GM23248 (cell line): ENCODE measurements at places on chromosomes 5 and 9.
A peak's percentile ranks its signal among the peaks of the same experiment; 100 is the strongest.

- H3K4me1 ChIP-seq = peaks cover 3% of the 10 kb centered on the region; the same call in 1 of the 2 replicates
- H3K27ac ChIP-seq = no peak overlapping the region
- H3K4me3 ChIP-seq = no peak overlapping the region
Observed at GRCh38 chr5:170336065-170336464, 38.5 kb upstream of the LCP2 start.

- DNase-seq = peak; percentile 18
- no peak overlapping the region for H3K4me3 ChIP-seq
- H3K27me3 ChIP-seq = no peaks in the 10 kb centered on the region
Observed at GRCh38 chr5:93899026-93899600, 157.7 kb upstream of the POU5F2 start.

GRCh38 chr5:112878760-112879159 is 17.7 kb downstream of the SRP19 start:
- no peak overlapping the region for H3K27ac ChIP-seq
- H3K4me3 ChIP-seq = no peak overlapping the region
- no peaks in the 10 kb centered on the region for H3K4me1 ChIP-seq

DNA sequence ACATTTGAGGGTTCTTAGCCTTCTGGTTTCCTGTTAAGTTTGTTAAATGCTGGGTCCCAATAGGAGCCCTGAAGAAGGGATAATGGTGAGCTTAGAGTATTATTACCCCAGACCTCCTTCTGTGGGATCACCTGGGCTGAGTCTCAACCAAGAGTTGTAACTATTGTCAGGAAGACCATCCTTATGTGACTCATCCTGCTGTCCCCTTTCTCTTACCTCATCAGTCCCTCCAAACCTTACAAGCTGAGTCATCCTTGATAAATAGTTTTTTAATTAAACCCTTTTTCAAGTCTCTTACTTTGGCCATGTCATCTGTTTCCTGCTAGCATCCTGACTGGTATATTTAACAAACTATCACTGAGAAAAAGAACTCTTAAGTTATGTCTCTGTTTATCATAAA is 502.8 kb downstream of the LRRC70 start:
- H3K27me3 ChIP-seq = no peaks in the 10 kb centered on the region
- H3K4me1 ChIP-seq = no peaks in the 10 kb centered on the region
- no peak overlapping the region for H3K4me3 ChIP-seq
- no peaks in the 10 kb centered on the region for H3K36me3 ChIP-seq
- no peak overlapping the region for H3K27ac ChIP-seq

DNA sequence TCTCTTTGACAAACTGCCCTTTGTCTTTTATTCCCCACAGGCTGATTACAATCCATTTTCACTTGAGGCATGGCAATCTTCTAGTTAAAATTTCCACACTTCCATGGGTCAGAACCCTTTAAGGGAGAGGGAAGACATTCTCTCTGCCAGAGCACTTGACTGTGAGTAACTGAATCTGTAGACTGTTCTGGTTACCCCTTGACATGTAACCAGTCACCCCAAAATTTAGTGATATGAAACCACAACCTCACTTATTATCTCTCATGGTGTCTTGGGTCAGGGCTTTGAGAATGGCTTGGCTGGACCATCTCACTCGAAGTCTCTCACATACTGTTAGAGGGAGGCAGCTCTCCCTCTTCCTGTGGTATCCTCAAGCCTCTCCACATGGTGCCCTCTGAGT is 14.0 kb downstream of the ITGA2 start:
- no peak overlapping the region for H3K27ac ChIP-seq
- H3K27me3 ChIP-seq = no peaks in the 10 kb centered on the region
- DNase-seq = no peak

DNA sequence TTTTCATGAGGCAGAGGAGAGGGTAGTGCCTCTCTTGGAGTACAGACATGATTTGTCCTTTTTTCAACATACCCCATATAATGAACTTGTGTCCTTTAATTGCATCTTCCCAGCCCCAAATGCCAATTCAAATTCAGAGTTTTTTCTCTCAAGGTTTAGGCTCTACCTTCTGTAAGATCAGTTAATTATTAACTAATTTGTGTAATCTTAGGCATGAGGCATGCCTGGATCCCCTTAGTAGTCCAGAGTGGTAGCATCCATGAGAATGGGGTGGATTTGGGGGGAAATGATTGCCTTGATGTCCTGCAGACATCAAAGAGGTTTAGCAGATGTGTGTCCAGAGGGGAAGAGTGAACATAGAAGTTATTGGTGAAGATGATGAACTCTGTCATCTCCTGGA is 533.3 kb downstream of the LRRC70 start:
- H3K4me3 ChIP-seq = no peak overlapping the region
- no peak overlapping the region for H3K27ac ChIP-seq
- no peaks in the 10 kb centered on the region for H3K4me1 ChIP-seq
- no peaks in the 10 kb centered on the region for H3K27me3 ChIP-seq
- H3K36me3 ChIP-seq = no peaks in the 10 kb centered on the region

- no peak overlapping the region for H3K27ac ChIP-seq
- no peaks in the 10 kb centered on the region for H3K27me3 ChIP-seq
- no peaks in the 10 kb centered on the region for H3K4me1 ChIP-seq
- H3K36me3 ChIP-seq = no peaks in the 10 kb centered on the region
- no peak for DNase-seq
Observed at GRCh38 chr9:129221233-129221632, 43.2 kb upstream of the IER5L start.
